ENCODE measurements at places on chromosomes 6 and 20.

DNA sequence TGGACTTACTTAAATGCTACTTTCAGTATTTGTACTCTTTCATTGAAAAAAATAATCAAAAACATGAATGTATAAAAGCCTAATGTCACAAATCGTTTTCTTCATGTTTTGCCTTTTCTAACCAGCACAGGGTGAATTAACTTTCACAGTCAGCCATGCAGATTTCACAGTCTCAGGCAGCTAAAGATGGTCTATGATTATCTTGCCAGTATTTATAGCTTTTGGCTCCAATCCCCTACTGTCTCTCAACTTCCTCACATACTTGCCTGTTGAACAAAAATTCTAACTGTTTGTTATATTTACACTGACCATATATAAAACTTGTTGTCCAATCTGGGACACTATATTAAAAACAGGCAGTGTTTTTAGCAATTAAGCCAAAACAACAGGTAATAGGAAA, 358.2 kb downstream of the ARHGAP18 start:
- no peak for DNase-seq

- DNase-seq = no peak
These were observed 96.8 kb downstream of the ANKRD60 start for GRCh38 chr20:58131551-58132142.

- DNase-seq = no peak
These were observed 21.2 kb upstream of the ADIG start for GRCh38 chr20:38559764-38560163.

GRCh38 chr6:92110403-92110802, 1309.0 kb downstream of the EPHA7 start:
- DNase-seq = no peak

DNA sequence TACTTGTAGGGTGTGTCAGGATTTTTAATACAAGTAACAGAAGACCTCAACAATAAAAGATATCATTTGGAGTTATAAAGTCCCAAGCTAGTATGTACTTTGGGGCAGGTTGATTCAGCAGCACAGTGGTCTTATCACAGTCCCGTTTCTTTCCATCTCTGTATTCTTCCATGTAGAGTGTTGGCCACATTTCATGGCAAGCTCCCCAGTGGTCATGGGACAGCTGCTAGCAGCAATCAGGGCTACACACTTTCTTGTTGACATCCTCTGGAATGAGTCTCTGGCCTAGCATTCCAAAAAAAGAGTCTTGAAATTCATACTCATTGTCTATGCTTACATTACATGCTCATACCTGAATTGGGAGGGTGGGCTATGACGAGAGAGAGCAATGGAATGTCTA, 53.2 kb downstream of the SOBP start:
- DNase-seq = no peak

GRCh38 chr6:129490521-129491255, 219.3 kb downstream of the ARHGAP18 start:
- DNase-seq = peak; percentile 78

DNA sequence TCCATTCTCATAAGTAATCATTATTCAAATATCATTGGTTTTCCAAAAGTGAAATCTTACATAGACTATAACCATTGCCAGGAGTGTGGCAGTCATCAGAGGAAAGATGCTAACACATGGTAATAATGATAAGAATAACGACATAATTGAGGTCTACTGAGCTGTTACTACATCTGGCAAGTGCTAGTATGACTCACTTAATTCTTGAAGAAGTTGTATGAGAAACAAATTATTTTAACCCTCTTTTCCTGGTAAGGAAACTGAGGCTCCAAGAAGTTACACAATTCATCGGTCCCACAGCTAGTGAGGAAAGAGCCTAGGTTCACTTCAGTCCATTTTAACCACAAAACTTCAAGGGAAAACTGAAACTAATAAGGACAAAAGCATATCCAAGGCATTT, 335.6 kb upstream of the BTBD3 start:
- DNase-seq = no peak

DNA sequence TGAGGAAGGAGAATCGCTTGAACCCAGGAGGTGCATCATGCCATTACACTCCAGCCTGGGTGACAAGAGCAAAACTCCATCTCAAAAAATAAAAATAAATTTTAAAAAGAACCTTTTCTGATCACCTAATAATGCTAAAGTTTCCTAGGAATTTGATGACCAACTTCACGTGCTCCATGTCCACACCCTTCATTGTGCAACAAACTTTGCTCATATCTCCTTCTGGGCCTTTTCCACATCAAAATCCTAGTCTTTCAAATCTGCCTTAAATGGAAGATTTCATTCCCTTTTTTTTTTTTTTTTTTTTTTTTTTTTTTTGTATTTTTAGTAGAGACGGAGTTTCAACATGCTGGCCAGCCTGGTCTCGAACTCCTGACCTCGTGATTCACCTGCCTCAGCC, 112.5 kb upstream of the LOC128125822 start:
- DNase-seq = no peak

- DNase-seq = no peak
These were observed 48.1 kb downstream of the PRL start for GRCh38 chr6:22248513-22249308.

- no peak for DNase-seq
These were observed 29.8 kb downstream of the ARHGAP40 start for GRCh38 chr20:38631155-38632022.

DNA sequence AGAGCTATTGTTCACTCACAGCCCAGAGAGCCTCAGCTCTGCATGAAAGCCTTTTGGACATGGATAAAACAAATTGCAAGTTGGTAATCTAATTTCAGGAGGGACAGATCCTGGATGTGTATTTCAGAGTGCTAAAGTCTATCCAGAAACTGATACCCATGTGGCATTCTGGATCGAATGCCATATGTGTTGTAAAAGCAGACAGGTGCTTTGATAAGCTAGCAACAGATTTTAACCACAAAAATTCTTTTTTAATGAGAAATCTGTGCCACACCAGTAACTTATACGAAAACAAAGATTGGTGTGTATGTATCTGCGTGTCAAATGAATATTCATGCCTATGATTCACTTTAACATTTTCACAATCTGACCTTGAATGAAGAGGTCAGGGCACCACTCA, 936.6 kb upstream of the MAP3K7 start:
- DNase-seq = no peak

DNA sequence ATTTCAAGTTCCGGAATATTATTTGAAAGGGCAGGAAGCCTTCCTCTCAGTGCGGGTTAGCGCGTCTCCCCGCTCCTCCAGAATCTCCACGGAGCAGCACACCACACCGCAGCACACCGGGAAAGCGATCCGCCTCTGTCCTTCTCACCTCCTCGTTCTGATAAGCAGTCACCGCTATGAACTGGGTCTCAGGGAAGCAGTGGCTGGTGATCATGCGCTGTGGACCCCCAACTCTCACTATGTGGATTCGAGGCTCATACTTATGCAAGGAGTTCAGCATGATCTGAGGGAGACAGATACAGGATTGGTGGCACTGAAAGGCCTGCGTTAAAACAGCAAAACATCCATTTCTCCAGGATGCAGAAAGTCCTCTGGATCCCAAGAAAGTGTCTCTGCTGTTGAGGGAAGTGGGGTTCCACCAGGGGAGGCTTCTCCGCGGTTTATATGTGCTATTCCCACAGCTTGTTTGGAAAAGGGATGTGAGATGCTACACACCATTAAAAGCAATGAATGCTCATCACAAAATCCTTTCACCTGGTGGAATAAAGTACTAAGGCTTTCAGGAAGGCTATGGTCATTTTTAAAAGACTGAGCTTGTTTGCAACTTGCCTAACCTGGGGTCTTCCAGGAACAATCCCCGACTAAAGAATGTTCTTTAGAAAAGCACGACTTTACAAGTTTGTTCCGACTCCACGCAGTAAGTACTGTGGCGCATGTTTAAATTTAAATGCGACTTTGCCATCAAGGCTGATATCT, 1.9 kb downstream of the TBXT start:
- DNase-seq = no peak

DNA sequence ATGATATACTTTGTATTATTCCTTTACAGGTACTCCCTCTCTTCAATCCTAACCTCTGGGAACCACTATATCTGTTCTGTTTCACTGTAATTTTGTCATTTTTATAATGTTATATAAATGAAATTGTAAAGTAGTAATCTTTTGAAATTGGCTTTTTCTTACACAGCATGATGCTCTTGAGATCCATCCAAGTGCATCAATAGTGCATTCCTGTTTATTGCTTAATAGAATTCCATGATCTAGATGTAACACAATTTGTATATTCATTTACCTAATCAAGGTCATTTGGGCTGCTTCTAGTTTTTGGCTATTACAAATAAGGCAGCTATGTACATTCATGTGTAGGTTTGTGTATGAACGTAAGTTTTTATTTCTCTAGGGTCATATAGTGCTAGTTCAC, 174.6 kb downstream of the KHDC1L start:
- DNase-seq = no peak

DNA sequence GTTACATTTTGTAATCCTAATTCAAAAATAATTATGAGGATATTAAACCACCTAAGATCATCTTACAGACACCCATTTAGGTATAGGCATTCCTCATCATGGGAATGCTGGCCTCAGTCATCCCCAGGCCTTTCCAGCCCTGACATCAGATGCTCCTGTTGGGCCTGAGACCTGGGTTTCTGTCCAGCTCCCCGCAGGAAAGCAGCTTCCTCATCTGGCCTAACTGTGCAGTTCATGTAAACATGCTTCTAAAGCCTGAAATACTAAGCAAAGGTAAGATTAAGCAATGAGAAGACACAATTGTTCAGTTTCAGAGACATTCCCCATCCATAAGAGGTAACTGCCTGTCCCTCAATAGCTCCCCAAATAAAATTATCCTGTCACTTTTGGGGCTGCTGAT, 19.0 kb downstream of the ETV7 start:
- DNase-seq = no peak

GRCh38 chr20:37414224-37415035, 68.5 kb downstream of the SRC start:
- DNase-seq = no peak

DNA sequence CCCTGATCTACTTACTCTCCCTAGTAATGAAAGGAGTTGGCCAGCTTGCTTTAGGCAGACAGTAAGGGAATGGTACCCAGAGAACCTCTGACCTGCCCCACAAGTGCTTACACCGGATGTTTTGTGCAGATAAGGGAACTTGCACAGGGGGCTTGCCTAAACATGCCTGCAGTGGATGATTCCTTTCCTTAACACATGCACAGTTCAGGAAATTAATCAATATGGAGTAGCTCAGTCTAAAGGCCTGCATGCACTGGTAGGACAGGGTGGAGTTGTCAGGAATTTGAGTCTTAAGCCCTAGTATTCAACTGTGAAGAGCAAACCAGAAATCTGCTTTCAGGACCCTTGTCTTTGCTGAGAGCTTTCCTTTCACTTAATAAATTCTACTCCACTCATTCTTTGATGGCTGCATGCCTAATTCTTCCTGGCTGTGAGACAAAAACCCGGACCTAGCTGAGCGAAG, 3.9 kb upstream of the TRIM38 start:
- DNase-seq = no peak

DNA sequence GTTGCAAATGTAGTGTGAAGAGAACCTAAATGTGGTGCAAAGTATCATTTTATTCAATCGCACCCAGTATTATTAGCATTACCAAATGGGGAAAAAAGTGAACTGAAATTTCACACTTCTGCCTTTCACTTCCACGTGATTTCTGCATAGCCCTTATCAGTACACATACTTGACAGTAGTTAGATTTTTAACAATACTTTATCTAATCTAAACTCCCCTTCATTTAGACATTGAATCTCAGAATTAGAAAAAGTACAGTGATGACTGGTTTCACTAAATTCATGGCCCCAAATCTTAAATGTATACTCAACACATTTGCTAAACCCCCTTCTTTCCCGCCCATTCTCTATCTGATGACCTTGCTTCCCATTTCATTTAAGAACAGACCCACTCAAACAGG, 14.3 kb downstream of the STX7 start:
- no peak for DNase-seq

GRCh38 chr6:33807606-33808005, 3.8 kb upstream of the MLN start:
- DNase-seq = no peak

DNA sequence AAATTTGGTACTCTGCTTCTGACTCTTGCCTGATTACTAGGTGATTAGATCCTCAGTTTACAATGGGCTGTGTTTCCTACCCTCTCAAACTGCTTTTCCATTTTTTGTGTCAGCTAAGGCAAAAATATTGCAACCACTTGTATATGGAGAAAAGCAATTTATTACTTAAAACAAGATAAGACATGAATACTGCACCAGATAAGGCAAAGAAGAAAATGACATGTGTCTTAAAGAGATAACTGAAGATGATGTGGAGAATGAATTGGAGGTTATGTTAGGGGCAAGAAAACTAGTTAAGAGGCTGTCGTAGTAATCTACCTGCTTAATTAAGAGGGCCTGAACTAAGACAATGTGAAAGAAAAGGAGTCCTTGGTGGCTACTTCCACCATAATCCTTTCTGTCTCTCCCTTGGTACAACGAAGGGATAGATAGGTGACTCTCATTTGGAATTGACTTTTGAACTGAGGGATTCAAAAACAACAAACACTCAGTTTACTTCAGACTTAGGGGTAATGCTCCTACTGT, 16.3 kb upstream of the REV3L start:
- DNase-seq = no peak

DNA sequence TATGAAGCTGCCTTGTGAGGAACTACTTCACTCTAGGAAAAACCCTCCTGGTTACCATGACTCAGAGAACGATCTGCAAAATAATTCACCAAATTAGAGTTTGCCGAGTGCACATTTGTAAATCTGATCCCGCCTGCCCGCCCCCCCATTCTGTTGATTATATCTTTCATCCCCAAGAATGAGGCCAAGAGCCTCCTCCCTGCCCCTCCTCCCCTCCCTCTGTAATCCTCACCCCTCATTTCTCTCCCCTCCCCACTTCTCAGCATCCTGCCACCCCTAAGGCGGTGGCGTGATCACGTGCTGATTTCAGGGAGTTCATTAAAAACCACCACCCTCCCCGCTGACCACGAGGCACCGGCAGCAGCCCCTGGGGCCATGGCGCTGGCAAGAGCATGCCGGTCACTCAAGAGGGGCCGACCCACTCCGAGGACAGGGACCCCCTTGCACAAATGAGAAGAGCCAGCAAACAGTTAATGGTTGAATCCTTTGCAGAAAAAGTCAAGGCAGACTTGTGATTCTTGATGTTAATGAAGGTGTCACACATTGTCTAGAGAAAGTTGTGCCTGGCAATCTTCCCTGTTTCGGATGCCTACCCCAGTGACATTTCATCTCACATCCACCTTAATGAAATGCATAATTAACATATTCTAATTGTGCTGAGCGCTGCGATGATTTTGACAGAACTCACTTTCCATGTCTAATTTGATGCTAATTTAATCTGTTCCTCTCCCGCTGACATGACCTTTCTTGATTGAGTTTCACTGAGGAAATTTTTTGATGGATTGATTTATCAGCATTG, 247.9 kb downstream of the ZNF217 start:
- no peak for DNase-seq

GRCh38 chr6:168133168-168133561, 54.2 kb upstream of the FRMD1 start:
- DNase-seq = peak; percentile 12

- no peak for DNase-seq
These were observed 7.1 kb downstream of the VEGFA start for GRCh38 chr6:43776799-43777776.

- DNase-seq = no peak
These were observed 21.2 kb downstream of the AFDN start for GRCh38 chr6:167847936-167848335.

GRCh38 chr6:141510803-141511202, 621.9 kb upstream of the GJE1 start:
- no peak for DNase-seq

- no peak for DNase-seq
These were observed 4.7 kb downstream of the CD40 start for GRCh38 chr20:46122516-46123481.

- no peak for DNase-seq
These were observed 1274.2 kb upstream of the GJE1 start for GRCh38 chr6:140858381-140858971.
